ENCODE measurements at places on chromosomes 12 and 14.

GRCh38 chr14:93629643-93630042 lies 158.6 kb downstream of the PRIMA1 start:
- no peak for DNase-seq

- no peak for DNase-seq
Measured at GRCh38 chr12:82619644-82620043, 67.1 kb upstream of the TMTC2 start.

- no peak for DNase-seq
Measured at GRCh38 chr14:99231850-99232713, 39.9 kb downstream of the BCL11B start.

DNA sequence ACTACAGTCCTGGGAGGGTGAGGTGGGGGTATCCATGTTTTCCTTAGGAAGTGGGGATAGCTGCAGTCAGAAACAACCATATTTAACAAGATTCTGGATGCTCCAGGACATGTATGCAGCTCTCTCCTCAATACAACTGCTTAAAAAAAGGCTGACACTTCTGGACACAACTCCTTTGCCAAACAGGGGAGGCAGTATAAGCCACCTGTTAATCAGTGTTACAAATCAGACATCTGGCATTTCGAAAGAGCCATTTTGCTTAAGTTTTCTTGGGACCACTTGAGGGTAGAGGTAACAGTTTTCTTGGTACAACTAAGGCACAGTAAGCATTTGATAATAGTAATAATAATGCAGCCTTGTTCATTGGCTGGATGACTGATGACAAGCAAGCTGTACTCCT lies 47.1 kb downstream of the RPGRIP1 start:
- DNase-seq: no peak

DNA sequence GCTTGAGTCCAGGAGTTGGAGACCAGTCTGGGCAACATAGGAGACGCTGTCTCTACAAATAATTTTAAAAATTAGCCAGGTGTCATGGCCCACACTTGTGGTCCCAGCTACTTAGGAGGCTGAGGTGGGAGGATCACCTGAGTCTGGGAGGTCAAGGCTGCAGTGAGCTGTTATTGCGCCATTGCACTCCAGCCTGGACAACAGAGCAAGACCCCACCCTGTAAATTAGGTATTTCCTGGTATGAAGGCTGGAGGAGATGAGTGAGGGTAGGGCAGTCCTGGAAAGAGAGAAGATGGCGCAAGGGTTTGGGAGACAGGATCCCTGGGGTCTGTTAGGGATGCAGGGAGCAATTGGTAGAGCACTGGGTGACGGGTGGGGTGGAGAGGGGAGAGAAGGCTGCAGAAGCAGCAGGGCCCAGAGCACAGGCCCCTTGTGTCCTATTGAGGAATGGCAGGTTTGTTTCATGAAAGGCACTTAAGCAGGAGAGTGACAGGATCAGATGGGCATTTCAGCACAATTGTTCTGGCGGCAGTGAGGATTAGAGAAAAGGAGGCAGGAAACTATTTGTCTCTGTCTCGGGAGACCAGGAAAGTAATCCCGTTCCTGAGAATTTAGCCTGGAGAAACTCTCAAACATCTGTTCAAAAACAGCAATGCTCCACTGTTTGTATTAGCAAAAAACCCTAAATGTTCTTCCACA lies 47.2 kb upstream of the KTN1 start:
- no peak for DNase-seq

- no peak for DNase-seq
Measured at GRCh38 chr12:70847871-70848270, 72.7 kb downstream of the PTPRR start.

- no peak for DNase-seq
Measured at GRCh38 chr12:2364631-2365051, 311.9 kb downstream of the CACNA1C start.

- peak; percentile 18 for DNase-seq
Measured at GRCh38 chr14:28671425-28671824, 95.2 kb upstream of the FOXG1 start.

- DNase-seq: peak; percentile 22
Measured at GRCh38 chr12:114682785-114683708, 928 bp downstream of the TBX3 start.

DNA sequence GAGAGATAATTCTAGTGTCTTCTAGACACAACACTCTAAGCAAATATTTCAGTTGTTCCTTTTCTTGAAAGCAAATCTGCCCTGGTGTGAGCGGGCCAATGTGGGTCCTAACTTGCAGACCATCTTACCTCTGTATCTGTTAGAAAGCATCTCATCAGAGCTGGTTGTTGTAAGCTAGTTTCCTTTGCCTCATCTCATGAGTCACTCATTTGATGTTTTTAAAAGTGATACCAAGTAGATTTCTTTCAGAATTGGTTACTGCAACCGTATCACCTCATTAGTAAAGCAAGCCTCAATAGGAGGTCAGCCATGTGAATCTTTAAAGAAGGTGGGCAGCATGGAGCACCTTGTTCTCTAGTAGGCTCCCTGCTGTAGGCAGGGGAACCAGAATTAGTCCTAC lies 78.6 kb downstream of the DAAM1 start:
- no peak for DNase-seq

DNA sequence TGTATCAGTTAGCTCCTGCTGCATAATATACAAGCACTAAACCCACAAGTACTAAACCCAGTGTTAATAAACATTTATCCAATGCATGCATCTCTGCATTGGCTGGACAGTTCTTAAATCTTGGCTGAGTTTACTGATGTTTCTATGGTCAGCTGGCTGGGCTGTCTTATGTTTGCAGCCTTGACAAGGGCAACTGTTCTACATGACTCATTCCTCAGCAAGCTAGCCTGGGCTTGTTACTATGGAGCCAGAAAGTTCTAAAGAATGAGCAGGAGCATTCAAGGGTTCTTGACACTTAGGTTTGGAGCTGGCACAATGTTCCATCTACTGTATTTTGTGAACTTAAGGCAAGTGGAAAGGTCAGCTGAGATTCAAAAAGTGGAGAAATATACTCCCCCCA lies 199.1 kb downstream of the GLT1D1 start:
- DNase-seq: no peak

DNA sequence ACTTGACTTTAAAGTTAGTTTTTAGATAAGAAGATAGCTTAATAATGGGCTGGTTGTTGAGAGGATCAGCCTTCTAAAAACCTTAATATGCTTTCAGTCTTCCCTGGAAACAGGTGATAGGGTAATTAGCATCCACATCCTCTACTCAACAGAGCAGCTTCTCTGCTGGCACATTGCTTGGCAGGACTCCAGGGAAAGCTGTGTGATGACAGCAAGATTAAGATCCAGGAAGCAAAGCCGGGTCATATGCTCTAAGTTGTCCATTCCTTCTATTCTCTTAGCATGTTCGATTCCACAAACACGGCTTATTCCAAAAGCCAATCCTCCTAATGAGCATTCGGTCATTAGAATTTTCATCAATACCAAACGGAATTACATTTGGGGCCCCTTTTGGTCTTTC lies 87.0 kb downstream of the HMGA2 start:
- peak; percentile 28 for DNase-seq

GRCh38 chr12:51721282-51721940 lies 127.1 kb downstream of the FIGNL2 start:
- no peak for DNase-seq

- no peak for DNase-seq
Measured at GRCh38 chr12:74602881-74603672, 65.4 kb downstream of the ATXN7L3B start.

DNA sequence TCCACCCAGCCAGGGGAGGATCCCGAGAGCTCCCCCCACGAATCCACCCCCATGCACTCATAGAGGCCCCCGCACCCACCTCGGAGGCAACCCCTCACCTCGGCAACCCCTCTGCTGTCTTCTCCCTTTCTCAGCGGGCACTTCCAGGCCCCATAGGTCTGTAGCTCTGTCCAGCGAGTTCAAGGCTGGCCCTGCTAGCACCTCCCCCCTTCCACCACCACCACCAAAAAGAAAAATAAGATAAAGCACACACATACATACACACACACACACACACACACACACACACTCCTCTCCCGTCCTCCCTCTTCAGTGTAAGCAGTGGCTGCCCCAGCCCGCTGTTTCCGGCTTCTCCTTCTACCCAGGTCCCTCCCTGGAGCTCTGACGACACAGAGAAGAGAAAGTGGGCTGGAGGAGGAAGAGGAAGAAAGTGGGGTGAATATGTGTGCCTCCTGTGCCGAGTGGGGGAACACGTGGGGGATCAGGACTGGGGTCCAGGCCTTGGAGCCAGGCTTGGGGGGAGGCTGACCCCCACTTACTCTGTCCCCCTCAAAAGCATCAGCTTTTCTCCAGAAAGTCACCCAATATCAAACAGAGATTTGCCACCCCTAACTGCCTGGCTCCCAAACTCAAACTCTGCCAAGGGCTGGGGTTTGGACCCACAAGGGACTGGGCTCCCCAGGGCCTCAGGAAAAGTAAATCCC lies at the start of gene STAT6:
STAT6 (minus strand) TSS at position 332 of the 704 bp plus-strand sequence. CDS start 3,084 bp downstream, outside the sequence.
- peak; percentile 55 for DNase-seq

DNA sequence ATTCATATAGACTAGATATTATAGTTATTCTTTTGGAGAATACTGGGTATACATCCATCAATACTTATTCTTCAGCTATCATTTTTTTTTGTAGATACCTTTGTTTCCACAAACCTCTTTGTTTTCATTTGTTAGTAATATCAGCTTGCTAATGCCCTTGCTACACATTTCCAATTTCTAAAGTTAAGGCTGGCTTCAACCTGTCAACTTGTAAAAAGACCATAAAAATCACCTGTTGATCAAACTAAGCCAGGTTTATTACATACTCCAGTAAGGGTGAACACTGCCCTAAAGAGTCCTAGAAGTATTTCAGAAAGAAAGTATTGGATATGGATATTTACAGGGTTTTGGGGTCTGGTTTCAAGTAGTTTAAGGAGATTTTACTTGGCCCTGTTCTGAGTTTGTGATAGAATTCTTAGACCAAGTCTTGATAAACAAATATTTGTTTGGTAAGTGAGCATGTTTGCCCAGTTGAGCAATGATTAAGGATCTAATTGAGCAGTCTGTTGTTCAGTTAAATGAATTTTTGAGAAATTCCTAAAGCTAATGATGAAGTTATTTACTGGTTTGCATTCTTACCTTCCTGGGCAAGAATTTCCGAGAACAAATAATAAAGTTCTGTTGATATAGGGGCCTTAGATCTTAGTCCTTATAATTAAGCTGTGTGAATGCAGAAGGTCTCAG lies 52.8 kb upstream of the LRTM2 start:
- no peak for DNase-seq
